ENCODE measurements at places on chromosomes 12 and 14.

- no peak for DNase-seq
Observed at GRCh38 chr12:20272161-20272560, 96.2 kb upstream of the PDE3A start.

- no peak for DNase-seq
Observed at GRCh38 chr12:52423035-52423434, 11.1 kb downstream of the KRT75 start.

- no peak for DNase-seq
Observed at GRCh38 chr14:49942090-49942489, 49.2 kb downstream of the ARF6 start.

GRCh38 chr14:69101331-69101826 is 51.5 kb downstream of the DCAF5 start:
- DNase-seq = no peak

DNA sequence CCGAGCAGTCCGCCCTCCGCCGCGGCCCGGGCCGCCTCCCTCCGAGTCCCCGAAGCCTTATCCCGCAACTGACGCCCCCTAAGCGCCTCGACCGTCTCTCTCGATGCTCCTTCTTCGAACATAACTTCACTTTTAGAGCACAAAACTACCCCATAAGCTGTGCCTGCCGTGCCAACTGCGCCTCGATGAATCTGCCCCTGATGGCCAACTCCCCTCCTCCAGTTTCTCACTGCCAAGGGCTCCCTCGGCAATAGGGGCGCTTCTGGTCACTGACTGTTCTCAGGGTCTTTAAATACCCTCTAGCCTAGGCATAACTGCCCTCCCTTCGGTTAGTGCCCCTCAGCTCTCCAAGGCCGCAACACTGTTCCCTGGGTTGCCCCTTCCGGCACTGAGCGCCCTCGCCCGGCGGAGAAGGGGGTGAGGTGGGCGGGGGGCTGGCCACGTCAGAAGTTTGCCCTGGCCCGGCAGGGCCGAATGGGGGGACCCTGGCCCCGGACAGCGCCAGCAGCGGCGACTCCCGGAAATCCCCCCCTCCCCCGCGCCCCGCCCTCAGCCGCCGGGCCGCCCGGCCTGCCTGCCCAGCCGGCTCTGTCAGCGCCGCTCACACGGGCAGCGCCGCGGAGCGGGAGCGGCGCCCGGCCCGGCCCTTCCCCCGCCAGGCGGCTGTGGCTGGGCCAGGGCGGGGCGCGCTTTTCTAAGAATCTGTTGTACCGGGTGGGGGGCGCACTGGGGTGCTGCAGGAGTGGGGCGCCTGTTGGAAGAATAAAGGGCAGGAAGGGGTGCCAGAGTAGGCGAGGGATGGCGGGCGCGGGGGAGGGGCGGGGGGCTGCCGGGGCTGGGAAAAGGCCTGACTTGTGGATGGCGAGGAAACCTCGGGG is 10.6 kb downstream of the RARG start:
- DNase-seq = peak; percentile 79

DNA sequence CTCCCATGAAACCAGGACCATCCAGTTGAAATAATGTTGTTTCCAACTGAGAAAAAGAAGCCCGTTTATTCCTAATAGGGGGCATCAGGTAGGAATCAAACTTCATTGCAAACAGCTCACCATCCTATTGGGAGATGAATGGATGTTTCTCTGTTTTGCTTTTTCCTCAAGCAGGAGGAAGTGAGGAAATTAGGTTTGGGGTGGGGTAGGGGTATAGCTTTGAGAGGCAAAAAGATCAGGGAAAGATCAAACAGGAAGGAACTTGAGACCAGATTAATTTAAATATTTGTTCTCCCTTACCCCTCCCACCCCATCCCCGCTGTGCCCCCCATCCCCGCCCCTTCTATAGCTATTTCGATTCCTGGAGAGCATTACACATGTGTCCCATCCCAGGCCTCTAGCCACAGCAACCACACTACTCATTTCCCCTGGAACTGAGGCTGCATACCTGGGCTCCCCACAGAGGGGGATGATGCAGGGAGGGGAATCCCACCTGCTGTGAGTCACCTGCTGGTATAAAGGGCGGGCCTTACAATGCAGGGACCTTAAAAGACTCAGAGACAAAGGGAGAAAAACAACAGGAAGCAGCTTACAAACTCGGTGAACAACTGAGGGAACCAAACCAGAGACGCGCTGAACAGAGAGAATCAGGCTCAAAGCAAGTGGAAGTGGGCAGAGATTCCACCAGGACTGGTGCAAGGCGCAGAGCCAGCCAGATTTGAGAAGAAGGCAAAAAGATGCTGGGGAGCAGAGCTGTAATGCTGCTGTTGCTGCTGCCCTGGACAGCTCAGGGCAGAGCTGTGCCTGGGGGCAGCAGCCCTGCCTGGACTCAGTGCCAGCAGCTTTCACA is at the start of gene IL23A:
Gene IL23A (plus strand): TSS at position 577 of the 850 bp plus-strand sequence. CDS start 161 bp downstream, at position 738.
- DNase-seq = no peak

DNA sequence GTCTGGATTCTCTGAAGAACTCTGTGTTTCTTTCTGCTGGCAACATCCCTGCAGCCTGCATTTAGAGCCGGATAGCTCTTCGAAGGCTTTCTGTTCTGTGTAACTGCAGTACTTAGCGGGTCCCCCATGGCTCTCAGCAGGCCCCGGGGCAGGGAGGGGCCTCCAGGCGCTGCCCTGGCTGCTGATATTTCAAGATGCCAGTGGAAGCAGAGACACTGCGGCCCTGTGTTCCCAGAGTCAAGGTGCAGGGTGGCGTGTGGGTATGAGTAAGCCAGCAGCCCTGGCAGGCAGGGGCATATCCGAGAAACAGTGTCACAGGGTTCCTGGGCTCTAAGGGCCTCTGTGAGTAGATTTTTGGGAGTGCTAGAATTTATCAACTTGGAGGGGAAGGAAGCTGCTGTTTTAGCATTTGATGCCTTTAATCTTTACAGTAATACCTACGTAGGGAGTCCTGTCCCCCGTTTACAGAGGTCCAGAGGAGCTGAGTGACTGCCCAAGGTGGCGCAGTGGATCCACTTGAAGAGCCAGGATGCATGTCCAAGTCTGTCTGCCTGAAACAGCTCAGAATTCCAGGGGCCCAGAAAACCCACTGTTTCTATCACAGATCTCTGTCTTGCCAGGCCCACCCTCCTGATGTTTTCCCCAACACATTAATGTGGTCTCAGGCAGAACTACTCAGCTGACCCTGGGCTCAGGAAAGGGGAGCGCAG is 16.2 kb downstream of the ESRRB start:
- no peak for DNase-seq

GRCh38 chr12:61869796-61870195 is 390.4 kb upstream of the USP15 start:
- DNase-seq = no peak

GRCh38 chr14:25943329-25943728 is 654.5 kb downstream of the NOVA1 start:
- no peak for DNase-seq

DNA sequence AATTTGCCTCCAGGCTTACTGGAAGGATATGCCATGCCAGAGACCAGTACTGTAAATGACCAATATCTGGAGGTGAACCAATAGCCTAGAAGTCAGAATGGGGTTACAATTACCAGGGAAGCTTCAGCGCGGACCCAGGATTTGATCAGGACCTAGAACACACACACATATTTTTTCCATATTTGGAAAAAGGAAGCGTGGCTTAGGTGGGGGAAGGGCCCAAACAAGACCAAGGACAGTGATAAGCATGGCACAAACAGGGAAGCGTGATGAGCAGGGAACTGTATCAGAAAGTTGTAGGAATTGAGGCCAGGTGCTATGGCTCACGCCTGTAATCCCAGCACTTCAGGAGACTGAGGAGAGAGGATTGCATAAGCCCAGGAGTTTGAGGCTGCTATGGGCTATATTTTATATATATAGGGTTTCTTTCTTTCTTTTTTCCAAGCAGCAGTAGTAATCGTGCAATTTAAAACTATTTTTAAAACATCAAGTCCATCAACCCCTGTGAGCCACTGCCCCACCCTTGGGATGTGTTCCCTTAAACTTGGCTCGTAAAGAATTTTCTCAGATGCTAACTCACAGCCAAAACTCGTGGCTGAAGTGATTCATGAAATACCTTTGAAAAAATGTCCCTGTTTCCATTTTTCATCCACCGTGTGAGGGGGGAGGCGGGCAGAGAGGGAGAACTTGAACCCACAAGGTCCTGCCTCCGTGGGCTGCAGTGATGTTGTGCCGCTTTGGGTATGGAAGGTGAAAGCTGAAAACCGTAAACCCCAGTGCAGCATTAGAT is 16.7 kb downstream of the HRK start:
- no peak for DNase-seq

GRCh38 chr12:71639341-71639760 is 24.3 kb downstream of the ZFC3H1 start:
- DNase-seq = no peak

DNA sequence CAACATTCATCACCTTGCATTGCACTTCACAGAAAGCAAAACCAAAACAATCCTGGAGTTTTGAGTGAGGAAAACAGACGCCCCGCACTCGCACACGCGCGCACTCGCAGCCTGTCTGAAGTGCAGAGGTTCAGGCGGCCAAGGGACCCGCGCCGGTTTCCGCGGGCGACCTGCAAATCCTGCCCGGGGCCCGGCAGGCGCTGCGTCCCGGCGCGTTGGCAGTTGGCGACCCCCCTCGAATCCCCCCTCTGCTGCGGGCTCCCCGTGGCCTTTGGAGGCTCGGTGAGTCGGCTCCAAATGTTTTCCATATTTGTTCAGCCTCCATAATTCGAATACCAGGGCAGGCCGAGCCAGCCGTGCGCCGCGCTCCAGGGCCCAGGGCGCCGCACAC is at the start of gene SSPN:
Gene SSPN (plus strand): TSS at position 324 of the 391 bp plus-strand sequence. CDS start 100 bp downstream, outside the sequence.
- DNase-seq = peak; percentile 73

DNA sequence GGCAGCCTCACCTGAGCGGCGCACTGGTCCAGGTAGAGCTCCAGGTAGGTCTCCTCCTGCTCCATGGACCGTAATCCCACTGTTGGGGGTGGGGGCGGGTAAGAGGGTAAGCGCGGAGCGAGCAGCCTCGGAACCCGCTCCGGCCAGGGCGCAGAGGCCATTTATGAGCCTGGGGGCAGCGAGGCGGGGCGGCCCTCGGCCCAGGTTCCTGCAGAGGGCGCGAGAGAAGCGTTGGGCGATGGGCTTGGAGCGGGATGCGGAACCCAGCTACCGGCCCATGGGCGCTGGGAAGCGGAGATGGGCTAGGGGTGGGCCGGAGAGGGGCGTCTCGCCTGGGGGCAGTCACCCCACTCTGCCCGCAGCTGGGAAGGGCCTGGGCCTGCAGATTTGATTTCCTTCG is at the start of gene TBPL2:
Gene TBPL2 (minus strand): TSS at position 232 of the 400 bp plus-strand sequence. CDS start 167 bp downstream, at position 65.
- DNase-seq = no peak

GRCh38 chr14:79702197-79702596 is 509.1 kb downstream of the DIO2 start:
- DNase-seq = no peak

DNA sequence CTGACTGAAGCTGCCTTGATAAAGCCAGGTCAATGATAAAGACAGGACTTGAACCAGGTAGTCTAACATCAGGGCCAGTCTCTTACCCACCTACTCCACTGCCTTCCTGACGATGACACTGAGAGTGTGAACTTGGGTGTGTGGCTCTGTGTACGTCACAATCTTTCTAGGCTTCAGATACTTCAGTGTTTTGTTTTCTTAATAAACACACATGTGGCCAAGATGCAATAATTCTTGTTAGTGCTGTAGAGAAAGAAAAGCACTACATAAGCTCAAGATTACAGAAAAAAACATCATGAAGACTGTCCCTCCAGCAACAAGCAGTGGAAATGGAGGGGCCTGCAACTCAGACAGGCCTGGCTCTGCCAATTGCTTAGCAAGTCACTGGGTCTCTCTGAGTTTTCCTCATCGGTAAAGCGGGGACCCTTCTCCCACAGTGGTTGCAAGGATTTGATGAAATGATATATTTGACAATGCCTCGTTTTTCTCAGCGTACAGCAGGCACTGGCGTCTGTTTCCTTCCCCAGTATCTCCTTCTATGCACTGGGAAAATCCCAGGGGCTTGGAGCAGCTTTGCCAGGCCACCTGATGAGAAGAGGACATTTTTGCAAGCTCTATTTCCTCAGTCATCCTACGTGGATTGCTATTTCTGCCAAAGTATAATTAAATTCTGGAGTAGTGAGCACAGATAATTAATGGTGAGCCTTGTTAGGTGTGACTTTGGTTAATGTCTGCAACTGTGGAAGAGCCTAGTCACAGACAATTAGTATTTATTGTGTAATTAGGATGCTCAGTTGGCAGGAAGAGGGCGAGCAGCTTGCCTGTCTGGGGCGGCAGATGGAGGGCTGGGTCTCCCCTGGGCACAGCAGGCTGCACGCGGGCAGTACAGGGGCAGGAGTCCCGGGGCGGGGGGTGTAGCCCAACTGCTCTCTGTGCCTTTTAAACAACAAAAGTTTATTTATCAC is 55.8 kb upstream of the CHGA start:
- no peak for DNase-seq

DNA sequence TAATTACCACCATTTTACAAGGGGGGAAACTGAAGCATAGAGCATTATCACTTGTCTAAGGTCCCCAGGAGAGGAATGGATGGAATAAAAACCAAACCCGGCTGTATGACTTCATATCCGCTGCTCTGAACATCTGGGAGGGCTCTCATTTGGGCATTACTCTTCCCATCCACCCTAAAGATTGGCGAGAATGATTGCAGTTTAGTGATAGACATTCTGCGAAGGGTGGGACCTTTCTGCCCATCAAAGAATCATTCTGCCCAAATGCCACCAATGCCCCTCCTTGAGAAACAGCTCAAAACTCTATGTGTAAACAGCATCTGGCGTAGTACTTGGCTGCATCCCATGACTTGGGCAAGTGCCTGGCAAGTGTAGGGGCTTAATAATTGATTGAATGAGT is 11.6 kb downstream of the CHST11 start:
- no peak for DNase-seq

- DNase-seq = no peak
Observed at GRCh38 chr12:96774496-96775256, 132.4 kb upstream of the NEDD1 start.

- no peak for DNase-seq
Observed at GRCh38 chr14:92628636-92629035, 115.1 kb downstream of the RIN3 start.
